ENCODE measurements at places on chromosomes 16 and 17.

GRCh38 chr16:78583441-78583840 is 484.0 kb downstream of the WWOX start:
- no peak for DNase-seq

GRCh38 chr16:48555155-48555554 is 54.8 kb downstream of the N4BP1 start:
- no peak for DNase-seq

GRCh38 chr16:19505600-19506303 is 16.1 kb downstream of the GDE1 start:
- no peak for DNase-seq

DNA sequence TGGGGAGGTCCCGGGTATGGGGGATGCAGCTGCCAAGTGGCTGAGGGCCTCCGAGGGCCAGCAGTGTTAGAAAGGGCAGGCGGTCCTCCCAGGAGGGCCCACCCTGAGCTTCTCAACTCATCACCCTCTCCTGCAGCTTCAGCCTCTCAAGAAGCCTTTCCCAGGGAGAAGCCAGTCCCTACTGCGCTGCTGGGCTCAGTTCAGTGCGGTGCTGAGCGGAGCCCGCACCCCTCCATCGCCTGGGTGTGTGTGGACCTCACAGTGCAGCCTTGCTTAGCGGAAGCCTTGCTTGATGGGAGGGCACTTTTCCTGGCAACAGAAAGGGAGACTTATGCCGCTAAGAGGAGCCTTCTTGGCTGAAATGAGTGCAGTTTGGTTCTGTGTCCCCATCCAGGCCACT is 3.5 kb upstream of the APRT start:
- DNase-seq = no peak
